Muscle of leg (tissue), 16 donors: ENCODE measurements at places on chromosomes 4 and X.

- peak; percentile 16 for DNase-seq
Observed at GRCh38 chr4:121030711-121031110, 41.6 kb downstream of the NDNF start.

DNA sequence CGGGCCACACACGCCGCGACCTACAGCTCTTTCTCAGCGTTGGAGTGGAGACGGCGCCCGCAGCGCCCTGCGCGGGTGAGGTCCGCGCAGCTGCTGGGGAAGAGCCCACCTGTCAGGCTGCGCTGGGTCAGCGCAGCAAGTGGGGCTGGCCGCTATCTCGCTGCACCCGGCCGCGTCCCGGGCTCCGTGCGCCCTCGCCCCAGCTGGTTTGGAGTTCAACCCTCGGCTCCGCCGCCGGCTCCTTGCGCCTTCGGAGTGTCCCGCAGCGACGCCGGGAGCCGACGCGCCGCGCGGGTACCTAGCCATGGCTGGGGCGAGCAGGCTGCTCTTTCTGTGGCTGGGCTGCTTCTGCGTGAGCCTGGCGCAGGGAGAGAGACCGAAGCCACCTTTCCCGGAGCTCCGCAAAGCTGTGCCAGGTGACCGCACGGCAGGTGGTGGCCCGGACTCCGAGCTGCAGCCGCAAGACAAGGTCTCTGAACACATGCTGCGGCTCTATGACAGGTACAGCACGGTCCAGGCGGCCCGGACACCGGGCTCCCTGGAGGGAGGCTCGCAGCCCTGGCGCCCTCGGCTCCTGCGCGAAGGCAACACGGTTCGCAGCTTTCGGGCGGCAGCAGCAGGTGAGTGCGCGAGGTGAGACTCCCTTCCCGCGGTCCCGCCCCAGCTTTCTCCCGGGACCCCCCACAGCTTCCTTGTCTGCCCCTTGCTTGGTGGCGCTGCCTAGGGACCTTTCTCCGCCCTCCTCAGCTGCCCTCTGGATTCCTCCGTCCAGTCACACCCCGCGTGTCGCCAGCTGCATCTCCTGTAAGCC lies 678 bp downstream of the BMP3 start:
- DNase-seq = no peak

DNA sequence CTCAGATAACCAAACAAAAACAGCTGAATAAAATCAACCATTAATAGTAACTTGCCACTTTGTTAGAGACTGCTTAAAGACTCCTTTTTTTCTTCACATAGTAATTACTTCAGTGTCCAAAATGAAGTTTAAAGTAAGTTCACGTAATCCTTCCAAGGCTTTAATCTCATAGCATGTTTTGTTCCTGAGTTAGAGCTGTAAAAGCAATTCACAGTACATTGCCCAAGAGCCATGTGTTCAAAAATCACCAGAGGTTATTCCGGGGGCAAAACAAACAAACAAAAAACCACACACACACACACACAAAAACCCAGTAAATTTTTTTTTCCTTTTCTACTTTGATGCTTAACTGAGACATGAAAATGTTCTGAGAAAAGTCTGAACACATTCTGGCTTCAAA lies 6.1 kb downstream of the GPR82 start:
- no peak for DNase-seq

- no peak for DNase-seq
Observed at GRCh38 chr4:86500527-86500926, 93.6 kb upstream of the PTPN13 start.

DNA sequence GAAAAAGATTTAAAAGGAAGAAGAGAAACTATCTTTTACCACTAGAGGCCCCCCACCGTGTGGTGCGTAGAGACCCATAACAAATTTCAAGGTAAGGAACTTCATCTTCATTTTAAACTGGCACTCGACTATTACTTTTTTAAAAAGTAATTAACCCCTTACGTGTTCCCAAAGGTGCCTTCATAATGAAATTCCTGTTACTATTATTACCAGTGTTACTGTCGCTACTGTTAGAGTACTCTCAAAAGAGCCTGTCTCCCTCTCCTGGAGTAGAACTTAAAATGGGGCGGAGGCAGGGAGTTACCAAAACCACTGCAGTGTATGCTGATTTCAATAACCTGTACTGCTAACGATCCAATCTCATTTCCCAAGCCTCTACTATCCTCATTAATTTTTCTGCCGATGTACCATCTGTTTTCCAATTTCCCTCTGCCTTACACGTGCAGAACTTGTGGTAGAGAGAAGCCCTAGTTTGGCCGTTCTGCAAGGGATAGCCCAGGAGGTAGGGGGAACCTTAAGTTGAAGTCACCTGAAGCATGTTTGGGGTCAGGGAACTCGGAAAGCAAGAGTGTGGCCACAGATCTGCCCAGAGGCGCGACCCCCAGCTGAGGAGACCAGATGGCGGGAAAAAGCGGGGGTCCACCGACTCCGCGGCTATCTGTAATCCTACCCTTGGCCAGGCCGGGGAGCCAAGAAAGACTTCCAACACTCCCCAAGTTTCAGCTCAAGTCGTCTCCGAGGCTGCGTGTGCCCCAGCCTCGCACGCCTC lies 720 bp upstream of the STK26 start:
- DNase-seq = peak; percentile 20

GRCh38 chr4:114857831-114858230 lies 255.6 kb downstream of the NDST4 start:
- DNase-seq = no peak

DNA sequence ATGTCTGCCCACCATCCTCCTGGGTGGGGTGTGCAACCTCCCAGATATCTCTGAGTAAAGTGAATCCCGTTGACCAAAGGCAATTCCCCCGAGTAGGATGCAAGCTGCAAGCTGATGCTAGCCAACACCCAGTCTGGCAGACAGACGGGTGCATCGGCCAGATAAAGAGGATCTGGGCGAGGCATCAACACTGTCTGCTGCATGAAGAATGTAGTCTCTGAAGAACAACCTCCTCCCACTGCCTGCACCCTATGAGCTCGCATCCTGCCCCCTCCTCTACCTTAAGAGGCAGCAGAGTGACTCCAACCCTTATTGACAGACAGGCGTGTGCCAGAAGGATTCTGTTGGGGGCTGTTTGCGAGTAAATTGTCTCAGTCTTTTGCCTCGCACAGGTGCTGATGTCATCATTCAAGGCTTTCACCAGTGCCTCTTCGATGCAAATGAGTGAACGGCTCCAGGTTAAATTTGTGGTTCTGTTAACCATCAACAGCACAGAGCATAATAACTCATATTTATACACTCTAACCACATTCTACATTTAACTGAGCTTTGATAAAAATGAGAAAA lies 546.9 kb downstream of the BCOR start:
- DNase-seq = no peak

- DNase-seq = no peak
Observed at GRCh38 chrX:7346021-7346420, 198.1 kb upstream of the PUDP start.

DNA sequence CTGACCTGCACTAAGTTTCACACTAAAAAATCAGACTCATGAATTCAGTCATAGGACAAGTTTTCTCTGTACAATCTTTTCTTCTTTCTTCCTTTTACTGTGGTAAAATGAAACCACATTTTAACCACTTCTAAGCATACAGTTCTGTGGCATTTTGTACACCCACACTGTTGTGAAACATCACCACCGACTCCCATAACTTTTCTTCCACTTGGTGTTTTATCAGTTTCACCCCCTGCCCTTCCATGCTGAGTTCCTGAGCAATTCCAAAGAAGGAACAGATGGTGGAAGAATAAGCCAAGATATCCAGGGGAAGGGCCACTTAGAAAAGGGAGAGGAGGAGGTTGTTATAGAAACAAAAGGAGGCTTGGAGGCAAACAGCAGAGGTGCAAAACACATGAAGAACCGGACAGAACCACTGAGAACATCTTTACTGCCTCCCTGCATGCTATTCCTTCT lies 22.6 kb downstream of the SLC25A4 start:
- peak; percentile 36 for DNase-seq

DNA sequence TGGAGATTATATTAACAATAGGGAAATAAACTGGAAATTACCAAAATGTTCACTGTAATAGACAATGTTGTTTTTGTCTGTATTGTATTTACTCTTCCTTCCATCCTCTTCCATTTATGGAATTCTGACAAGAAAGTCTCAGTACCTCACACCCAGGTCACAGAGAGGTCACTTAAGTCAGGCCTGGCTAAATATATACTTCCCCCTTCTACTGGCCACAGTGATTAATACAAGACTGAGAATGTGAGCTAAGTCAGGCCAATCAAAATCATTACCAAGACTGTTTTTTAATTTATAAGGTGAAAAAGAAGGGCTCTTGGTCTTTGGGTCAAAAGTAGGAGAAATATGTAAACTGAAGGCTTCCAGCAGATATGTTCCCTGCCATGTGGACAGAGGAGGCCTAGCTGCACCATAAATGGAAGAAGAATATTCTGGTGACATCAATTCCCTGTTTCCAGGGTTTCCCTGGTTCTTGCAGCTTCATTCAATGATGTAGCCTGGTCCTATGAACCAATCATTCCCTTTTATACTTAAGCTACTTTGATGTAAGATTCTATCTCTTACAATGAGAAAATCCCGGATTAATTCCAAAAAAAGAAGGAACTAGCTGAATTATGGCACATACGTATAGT lies 64.3 kb downstream of the LRBA start:
- DNase-seq = peak; percentile 23
